ENCODE measurements at places on chromosomes 6 and 20. TPM values are rescaled to one million over a fixed set of nuclear protein-coding genes. Genes with fewer than 3 reads are reported as not detected.

GRCh38 chr6:82645536-82646230 lies 282.1 kb downstream of the TPBG start:
- H3K36me3 ChIP-seq = no peaks in the 10 kb centered on the region
- no peaks in the 10 kb centered on the region for H3K27me3 ChIP-seq
- DNase-seq = no peak
- no peaks in the 10 kb centered on the region for H3K4me1 ChIP-seq
- no peak overlapping the region for H3K4me3 ChIP-seq

The KCNK5 gene
- 39.6 TPM for polyA plus RNA-seq

DNA sequence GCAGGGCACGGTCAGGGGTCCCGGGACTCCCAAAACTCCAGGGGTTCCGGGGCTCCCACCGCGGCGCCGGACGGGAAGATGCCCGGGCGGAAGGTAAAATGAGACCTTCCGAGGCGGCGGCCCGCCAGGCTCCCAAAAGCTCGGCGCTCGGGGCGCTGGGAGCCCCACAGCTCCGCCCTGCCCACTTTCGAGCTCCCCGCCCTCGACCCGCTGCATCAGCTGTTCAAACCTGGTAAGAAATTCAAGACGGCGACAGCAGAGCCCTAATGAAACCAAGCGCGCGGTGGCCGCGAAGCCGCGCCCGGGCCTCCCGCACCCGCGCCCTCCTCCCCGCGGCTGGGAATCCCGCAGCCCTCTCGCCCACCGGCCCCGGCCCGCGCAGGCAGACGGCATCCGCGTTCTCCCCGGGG lies 369 bp downstream of the SLC4A11 start:
- peak; percentile 10 for DNase-seq
- H3K4me1 ChIP-seq = no peaks in the 10 kb centered on the region
- H3K4me3 ChIP-seq = peak overlapping the region; percentile 80

The GDAP1L1 gene
- 0.54 TPM for polyA plus RNA-seq

GRCh38 chr6:139853302-139853992 lies 479.0 kb upstream of the CITED2 start:
- no peaks in the 10 kb centered on the region for H3K4me1 ChIP-seq
- no peak overlapping the region for H3K4me3 ChIP-seq
- H3K27ac ChIP-seq = peak overlapping the region; percentile 38
- peak; percentile 94 for DNase-seq
- no peaks in the 10 kb centered on the region for H3K36me3 ChIP-seq

GRCh38 chr6:150770637-150771036 lies 94.9 kb upstream of the MTHFD1L start:
- no peaks in the 10 kb centered on the region for H3K27me3 ChIP-seq
- H3K4me3 ChIP-seq = no peak overlapping the region
- H3K27ac ChIP-seq = no peak overlapping the region
- H3K36me3 ChIP-seq = no peaks in the 10 kb centered on the region

The PROKR2 gene
- not detected for polyA plus RNA-seq

The KCNG1 gene
- 1.3 TPM for polyA plus RNA-seq

- no peak for DNase-seq
- H3K4me3 ChIP-seq = no peak overlapping the region
- no peaks in the 10 kb centered on the region for H3K4me1 ChIP-seq
Measured at GRCh38 chr6:10433322-10433721, 18.4 kb upstream of the TFAP2A start.

DNA sequence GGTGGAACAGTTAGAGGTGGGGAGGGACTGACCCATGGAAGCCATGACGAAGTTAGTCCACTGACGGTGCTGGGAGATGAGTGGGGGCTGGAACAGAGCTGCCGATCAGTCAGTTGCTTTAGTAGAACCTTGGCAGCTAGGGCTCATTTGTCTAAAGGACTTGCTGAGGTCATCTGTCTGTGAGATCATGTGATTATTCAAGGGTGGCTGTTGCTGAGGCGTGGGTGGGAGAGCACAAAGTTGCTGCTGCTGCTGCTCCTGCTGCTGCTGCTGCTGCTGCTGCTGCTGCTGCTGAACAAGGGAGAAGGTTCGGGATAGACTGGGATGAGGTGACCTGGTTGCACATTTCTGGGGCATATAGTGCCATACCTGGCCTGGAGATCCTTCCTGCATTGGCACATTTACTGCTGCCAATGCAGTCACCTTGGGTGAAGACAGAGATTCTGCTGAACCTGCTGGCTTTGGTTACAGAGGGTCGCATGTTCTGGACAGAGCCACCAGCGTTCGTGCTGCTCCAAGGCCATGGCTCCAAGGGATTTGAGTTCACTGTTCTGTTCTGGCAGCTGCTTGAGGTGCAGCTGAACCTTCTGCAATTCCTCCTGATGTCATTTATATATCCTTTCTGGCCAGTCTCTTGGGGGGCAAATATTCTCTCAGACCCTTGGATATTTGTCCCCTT lies 840.5 kb downstream of the HACE1 start:
- no peaks in the 10 kb centered on the region for H3K36me3 ChIP-seq
- no peak for DNase-seq
- H3K4me3 ChIP-seq = no peak overlapping the region
- H3K4me1 ChIP-seq = no peaks in the 10 kb centered on the region
- H3K27me3 ChIP-seq = no peaks in the 10 kb centered on the region

GRCh38 chr20:5065879-5066383 lies 53.8 kb downstream of the PCNA start:
- no peak overlapping the region for H3K27ac ChIP-seq
- DNase-seq = peak; percentile 18
- H3K27me3 ChIP-seq = no peaks in the 10 kb centered on the region

GRCh38 chr6:160974304-160974771 lies 17.2 kb upstream of the MAP3K4 start:
- H3K4me3 ChIP-seq = no peak overlapping the region
- H3K36me3 ChIP-seq = no peaks in the 10 kb centered on the region
- H3K27ac ChIP-seq = no peak overlapping the region

GRCh38 chr6:122422614-122423267 lies 23.3 kb downstream of the HSF2 start:
- DNase-seq = no peak
- no peaks in the 10 kb centered on the region for H3K36me3 ChIP-seq
- no peaks in the 10 kb centered on the region for H3K4me1 ChIP-seq
- H3K27me3 ChIP-seq = no peaks in the 10 kb centered on the region
- H3K4me3 ChIP-seq = no peak overlapping the region

- H3K27ac ChIP-seq = no peak overlapping the region
- H3K4me3 ChIP-seq = no peak overlapping the region
Measured at GRCh38 chr6:106422534-106422933, 62.0 kb downstream of the CRYBG1 start.

GRCh38 chr6:15912505-15913400 lies 216.1 kb upstream of the MYLIP start:
- no peak for DNase-seq
- no peaks in the 10 kb centered on the region for H3K27me3 ChIP-seq
- H3K36me3 ChIP-seq = no peaks in the 10 kb centered on the region
- no peak overlapping the region for H3K4me3 ChIP-seq
- no peaks in the 10 kb centered on the region for H3K4me1 ChIP-seq

- no peak overlapping the region for H3K4me3 ChIP-seq
- no peak overlapping the region for H3K27ac ChIP-seq
- H3K4me1 ChIP-seq = no peaks in the 10 kb centered on the region
- H3K27me3 ChIP-seq = no peaks in the 10 kb centered on the region
- DNase-seq = no peak
- no peaks in the 10 kb centered on the region for H3K36me3 ChIP-seq
Measured at GRCh38 chr6:166417285-166417691, 34.5 kb upstream of the MPC1 start.

- H3K27ac ChIP-seq = no peak overlapping the region
- DNase-seq = no peak
- peaks cover 2% of the 10 kb centered on the region for H3K27me3 ChIP-seq
Measured at GRCh38 chr6:37565267-37566110, 65.8 kb upstream of the CCDC167 start.

DNA sequence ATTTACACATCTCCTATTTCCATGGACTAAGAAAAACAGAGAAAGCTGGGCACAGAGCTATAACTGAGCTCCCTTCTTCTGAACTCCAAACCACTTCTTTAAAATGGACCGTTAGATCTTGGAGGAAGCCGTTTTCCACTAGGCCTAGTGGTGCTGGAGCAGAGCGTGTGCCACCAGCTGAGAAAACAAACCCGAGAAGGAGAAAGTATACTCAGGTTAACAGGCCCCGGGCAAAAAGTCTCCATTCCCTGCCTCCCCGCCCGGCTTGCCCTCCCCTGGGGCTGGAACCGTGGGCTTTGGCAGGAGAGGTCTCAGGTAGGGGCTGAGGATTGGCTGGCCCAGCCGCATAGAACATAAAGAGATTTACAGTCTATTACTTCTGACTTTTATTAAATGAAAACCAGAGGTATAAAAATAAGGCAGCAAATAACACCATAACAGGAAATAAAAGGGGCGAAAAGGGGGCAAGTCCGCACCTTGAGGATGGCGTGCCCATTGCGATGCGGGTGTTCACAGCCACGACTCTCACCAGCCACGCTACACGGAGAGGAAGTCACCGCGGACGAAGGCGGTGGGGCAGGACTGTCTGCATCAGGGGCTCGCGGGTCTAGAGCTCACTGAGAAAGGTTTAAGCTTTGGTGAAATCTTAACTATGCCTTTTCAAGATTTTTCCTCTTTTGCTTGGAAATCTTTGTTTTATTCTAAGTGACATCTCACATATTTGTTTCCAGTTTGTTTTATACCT lies 191.2 kb upstream of the GMDS start:
- DNase-seq = no peak
- H3K27ac ChIP-seq = no peak overlapping the region

DNA sequence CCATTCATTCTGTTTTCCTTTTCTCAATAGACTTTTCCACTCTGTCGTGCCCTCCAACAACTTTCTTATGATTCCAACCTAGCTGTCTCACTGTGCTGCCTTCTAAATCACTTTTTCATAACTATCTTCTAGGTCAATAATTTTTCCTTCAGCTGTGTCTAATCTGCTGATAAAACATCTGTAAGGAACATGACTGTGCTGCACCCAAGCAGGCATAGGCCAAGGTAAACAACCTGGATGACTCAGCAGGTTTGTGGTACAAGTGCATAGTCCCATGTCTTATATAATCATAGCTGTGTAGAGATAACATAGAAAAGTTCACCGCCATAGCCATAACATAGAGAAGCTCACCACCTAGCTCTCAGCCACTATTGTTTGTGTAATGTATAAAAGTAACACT lies 332.3 kb downstream of the PLCB1 start:
- DNase-seq = peak; percentile 88
- no peaks in the 10 kb centered on the region for H3K27me3 ChIP-seq
- H3K4me1 ChIP-seq = no peaks in the 10 kb centered on the region
- H3K27ac ChIP-seq = no peak overlapping the region
- no peak overlapping the region for H3K4me3 ChIP-seq

- H3K27ac ChIP-seq = peak overlapping the region; percentile 90
- peaks cover 36% of the 10 kb centered on the region for H3K4me1 ChIP-seq
- peak overlapping the region; percentile 94 for H3K4me3 ChIP-seq
- peaks cover 38% of the 10 kb centered on the region for H3K36me3 ChIP-seq
Measured at GRCh38 chr6:109454496-109455436, 806 bp downstream of the MICAL1 start.

- no peak overlapping the region for H3K27ac ChIP-seq
- no peak for DNase-seq
- no peak overlapping the region for H3K4me3 ChIP-seq
- no peaks in the 10 kb centered on the region for H3K27me3 ChIP-seq
Measured at GRCh38 chr6:154583546-154584188, 73.2 kb upstream of the CNKSR3 start.

DNA sequence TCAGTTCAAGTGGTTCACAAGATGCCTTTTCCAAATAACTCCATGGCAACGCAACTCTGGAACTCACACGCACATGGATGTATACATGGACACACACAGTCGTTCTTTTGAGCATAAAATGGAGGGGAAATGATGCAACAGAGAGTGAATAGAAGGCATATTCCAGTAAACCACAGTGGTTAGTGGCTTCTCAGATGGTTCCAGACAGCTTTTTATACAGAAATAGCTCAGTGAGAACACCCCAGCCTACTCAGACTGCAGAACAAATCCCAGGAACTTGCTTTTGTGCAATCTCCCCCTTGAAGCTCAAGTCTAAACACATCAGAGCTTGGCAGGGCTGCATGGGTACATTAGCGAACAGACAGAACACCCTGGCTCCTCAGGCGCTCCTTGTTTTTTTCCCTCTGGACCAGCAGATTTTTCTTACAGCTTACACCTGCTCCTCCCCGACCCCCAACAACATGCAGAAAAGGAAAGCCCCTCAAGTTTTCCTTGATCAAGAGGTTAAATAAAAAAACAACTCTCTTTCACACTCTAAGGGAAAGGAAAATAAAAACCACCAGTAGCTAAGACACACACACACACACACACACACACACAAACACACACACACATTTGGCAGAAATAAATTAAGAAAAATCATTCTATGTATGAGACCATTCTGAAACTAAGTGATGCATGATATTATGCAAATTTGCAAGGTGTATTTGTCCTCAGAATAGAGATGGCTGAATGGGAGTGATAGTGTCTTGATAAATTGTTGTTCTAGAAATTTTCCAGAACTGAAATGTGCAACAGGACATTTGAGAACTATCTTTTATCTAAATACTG lies 51.2 kb upstream of the RANBP9 start:
- no peak overlapping the region for H3K4me3 ChIP-seq
- H3K36me3 ChIP-seq = no peaks in the 10 kb centered on the region
- peak; percentile 36 for DNase-seq
- peak overlapping the region; percentile 45 for H3K27ac ChIP-seq
- H3K4me1 ChIP-seq = peaks cover 4% of the 10 kb centered on the region

The TREM1 gene
- polyA plus RNA-seq = 0.04 TPM

DNA sequence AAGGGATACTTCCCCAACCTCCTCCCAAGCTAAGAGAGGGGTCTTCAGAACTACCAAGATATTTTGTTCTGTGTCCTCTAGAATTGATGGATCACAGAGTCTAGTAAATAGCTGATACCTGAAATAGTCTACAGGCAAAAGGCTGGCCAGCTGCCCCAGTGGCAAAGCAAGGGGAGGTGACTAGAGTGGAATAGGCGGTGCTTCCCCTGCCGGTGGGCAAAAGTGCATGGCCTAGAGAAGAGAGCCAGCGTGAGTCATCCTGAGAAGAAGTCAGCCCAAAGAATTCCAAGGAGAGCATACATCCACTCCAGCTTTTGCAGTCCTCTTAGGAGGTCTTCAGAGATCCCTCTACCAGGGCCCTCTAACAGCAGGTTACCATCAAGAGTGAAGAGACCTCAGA lies 14.7 kb downstream of the DPPA5 start:
- no peaks in the 10 kb centered on the region for H3K36me3 ChIP-seq
- H3K27me3 ChIP-seq = no peaks in the 10 kb centered on the region
- no peak overlapping the region for H3K4me3 ChIP-seq
- no peaks in the 10 kb centered on the region for H3K4me1 ChIP-seq
- no peak for DNase-seq

DNA sequence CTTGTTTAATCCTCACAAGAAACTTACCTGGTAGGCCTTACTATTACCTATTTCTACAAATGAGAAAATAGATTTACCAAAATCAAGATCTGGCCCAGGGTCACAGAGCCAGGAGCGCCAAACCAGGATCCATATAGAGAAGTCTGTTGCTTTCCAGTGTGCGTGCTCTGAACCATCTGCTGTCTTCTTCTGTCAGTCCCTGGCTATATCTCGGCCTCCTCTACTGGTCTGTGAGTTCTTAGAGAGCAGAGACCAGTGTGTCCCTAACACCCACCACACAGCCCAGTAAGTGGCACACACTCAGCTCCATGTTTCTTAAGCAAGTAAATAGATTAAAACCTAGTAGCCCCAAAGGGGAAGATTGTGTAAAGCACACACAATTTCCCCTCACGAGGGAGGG lies 18.9 kb upstream of the ENPP5 start:
- no peak for DNase-seq
- H3K4me3 ChIP-seq = no peak overlapping the region
- H3K36me3 ChIP-seq = no peaks in the 10 kb centered on the region
- no peak overlapping the region for H3K27ac ChIP-seq
- H3K4me1 ChIP-seq = no peaks in the 10 kb centered on the region

All from small intestine (tissue), 16 donors.